ENCODE measurements at places on chromosomes 1 and 21.

GRCh38 chr21:33067457-33067856 is 2.5 kb upstream of the OLIG1 start:
- no peak for DNase-seq

DNA sequence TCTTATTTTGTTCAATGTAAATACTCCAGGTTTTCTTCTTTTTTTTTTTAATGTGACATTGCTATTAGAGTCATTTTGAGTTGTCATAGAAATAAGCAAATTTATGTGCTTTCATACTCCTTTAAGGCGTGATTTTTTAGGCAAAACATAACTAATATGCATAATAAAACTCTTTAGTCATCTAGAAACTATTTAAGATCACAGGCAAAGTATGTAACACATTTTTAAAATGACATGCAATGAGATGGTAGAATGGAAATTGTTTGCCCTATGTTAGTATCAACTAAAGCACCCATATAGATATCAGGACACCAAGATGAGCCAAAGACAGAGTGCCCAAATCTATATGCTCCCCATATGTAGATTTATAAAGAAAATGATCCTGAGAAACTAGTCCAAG is 41.5 kb upstream of the SGIP1 start:
- no peak for DNase-seq

- peak; percentile 53 for DNase-seq
These were observed 106.9 kb upstream of the F3 start for GRCh38 chr1:94648225-94649007.

- DNase-seq: peak; percentile 27
These were observed 212.8 kb downstream of the PBX1 start for GRCh38 chr1:164771619-164772361.

DNA sequence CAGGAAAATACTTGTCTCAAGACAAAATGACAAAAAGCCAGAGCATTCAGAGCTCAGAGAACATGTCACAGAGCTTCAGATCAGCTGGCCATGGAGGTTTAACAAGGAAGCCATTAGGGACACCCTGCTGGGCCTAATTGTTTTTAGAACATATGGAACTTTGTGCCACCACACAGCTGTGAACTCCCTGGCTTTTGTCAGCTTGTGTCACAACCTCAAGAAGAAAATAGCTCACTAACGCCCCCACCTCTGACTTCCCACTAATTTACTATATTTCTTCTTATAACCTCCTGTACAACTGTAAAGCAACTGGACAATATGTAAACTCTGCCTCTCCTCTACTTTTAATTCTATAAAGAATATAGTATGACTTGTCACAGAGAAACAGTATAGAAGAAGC is 21.0 kb upstream of the TDRD10 start:
- no peak for DNase-seq

- DNase-seq: no peak
These were observed 34.9 kb upstream of the ESRRG start for GRCh38 chr1:216758161-216758560.

DNA sequence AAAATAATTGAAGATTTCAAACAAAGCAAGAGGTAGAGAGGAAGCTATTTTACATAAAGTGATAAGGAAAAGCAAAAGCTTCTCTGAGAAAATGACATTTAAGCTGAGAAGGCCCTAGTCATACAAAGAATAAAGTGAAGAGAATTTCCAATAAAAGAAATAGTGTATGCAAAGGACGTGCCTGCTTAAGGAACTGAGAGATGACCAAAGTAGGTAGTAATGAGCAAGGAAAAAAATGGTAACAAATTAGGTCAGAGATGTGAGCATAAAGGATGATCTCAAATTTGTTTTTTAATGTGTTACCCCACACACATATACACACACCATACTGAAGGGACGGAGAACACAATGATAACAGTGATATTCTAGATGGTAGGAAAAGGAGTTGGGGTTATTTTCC is 46.4 kb downstream of the NRIP1 start:
- no peak for DNase-seq

GRCh38 chr1:118081387-118081786 is 103.6 kb downstream of the SPAG17 start:
- DNase-seq: no peak

GRCh38 chr1:203536980-203537455 is 43.1 kb downstream of the OPTC start:
- no peak for DNase-seq

GRCh38 chr1:43992232-43992995 is 1.0 kb downstream of the CCDC24 start:
- no peak for DNase-seq
